NCI-H1417 (cell line): ENCODE measurements at places on chromosomes 1 and 21.

DNA sequence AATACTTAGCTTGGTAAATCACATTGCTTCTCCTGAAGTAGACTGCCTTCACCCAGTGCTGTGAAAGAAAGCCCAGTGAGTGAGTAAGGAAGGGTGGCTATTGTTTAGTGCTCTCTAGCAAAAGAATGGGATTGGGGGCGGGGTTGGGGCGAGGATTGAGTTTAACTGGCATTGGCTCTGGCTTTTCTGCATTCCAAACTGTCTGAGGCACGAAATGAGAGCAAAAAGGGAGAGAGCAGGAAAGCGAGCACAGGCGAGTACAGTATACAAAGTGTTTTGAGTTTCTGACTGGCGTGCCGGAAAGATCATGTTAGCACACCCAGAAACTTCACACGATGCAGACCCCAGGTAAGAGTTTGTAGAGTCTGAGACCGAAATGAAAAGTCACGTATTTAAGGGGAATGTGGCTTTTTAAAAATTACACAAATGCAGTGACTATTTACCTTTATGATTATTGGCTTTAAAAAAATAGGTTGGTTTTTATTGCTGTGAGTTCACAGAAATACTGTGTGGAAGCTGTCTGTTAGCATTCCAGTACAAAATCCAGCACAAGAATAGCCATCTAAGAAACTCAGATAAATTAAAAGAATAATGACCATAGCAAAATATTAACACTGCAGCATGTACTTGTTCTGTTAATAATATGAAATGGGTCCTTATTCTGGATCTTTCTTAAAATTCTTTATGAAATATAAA lies 155.4 kb downstream of the CLEC20A start:
- DNase-seq = peak; percentile 23

DNA sequence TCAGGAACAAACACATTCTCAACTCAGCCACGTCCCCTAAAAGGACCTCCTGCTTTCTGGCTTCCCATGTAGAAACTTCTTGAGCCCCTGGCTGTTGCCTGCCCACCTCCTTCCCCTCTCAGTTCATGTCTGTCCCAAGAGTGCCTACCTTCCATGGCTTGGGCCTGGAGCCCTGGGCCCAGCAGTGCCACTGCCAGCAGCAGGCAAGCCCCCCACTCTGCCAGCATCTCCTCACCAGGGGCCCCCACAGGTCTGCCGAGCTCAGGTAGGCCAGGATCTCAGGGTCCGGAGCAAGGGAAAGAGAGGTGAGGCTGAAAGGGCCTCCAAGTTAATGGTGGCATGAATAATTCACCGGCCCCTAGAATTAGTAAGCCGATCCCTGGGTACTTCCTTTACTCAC lies at the start of gene CDCP2:
TSS of gene CDCP2 (minus strand) at position 305 of the 400 bp plus-strand sequence. CDS start at position 227, 78 bp downstream.
- DNase-seq = no peak

- no peak for DNase-seq
These were observed 95.8 kb upstream of the USH2A start for GRCh38 chr1:216518844-216519627.

DNA sequence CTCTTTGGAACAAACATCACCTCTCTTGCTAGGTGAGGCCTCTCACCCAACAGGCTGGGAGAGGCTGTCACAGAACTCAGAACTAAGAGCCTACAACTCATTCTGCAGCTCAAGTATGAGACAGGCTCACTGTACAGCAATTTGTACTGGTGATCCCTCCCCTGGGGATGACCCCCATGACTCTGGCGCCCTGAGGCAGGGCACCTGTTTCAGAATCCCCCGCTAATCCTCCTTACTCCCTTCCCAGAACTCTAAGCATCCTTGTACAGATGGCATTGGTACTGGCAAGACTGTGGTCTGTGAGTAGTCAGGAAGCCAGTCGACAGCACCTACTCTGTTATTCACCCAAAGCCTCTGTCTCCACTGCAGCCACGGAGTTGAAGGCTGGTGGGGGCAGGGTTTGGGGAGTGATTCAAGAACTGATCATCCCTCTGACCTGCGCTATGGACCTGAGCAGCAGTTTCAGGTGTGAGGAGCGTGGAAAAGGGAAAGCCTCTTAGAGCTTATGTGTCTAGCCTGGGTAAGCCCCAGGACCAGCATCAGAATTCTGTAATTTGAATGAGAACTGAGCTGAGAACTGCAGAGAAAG lies 655.5 kb downstream of the KIF26B start:
- peak; percentile 6 for DNase-seq

DNA sequence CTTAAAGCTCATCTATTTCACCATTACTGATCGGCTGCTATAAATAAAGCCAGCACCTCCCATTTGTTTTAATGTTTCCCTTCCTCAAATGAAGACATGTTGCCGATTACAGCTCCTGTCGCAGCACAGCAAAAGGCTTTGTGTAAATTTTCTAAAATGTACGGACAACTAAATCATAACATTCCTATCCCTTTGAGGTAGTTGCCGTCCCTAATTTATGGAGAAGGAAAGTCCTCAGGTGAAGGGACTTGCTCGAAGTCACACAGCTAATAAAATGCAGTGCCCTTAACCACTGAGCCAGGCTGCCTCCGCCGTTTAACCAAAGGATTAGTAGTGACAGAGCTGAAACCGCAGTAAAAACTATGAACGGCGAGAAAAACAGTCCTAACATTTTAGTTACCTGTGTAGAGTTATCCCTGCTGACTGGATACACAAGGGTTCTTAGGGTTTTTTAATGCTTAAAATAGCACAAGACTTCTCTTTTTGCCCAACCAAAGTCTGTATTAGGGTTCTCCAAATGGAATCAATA lies 871 bp downstream of the PINK1 start:
- DNase-seq = no peak

- no peak for DNase-seq
These were observed 2.0 kb downstream of the CAMSAP2 start for GRCh38 chr1:200740571-200741208.

- DNase-seq = peak; percentile 84
These were observed 37.3 kb upstream of the TMEM222 start for GRCh38 chr1:27284425-27285273.
